ENCODE measurements at places on chromosomes 2 and 18.

DNA sequence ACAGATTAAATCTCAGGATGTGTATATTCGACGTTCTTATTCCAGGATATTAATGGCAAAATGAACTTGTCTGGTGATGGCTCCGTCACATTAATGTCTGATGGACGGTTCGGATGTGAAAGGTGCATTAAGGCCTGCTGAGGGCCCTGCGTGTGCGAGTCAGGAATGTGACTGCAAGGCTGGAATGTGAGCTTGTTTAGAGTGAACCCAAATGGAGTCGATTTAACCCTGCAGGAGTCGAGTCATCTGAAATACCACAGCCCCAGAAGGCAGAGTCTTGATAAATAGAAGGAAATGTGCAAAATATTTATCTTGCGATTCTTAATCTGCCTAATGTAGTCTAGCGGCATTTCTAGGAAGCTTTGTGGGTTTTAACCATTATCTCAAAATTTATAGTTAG is 44.3 kb downstream of the RDH14 start:
- DNase-seq = no peak
- no peaks in the 10 kb centered on the region for H3K27me3 ChIP-seq

DNA sequence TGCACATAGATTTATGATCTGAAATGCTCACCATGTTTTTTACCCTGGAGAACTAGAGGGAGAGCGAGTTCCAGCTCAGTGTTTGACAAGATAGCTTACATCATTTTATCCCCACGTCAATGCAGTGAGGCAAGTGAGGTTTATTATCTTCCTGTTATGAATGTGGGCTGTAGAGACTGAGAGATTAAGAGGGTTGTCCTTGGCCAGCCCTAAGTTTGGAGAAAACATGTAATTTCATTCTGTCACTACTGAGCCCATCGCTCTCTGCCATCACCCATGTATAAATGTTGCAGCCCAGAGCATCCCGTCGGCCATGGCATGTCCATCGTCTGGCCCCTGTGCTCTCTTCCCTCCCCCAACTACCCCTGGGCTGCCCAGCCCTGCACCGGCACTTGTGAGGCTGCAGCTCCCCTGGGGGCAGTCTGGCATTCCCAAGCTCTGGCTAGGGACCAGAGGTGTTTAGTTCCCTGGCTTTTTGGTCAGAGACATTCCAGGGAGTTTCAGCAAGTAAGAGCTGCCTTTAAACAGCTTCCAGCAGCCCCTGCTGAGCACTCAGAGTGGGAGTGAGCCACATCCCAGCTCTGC is 136.7 kb downstream of the ANTXR1 start:
- no peak overlapping the region for H3K4me3 ChIP-seq
- no peaks in the 10 kb centered on the region for H3K36me3 ChIP-seq
- peak overlapping the region; percentile 61 for H3K27ac ChIP-seq
- peaks cover 57% of the 10 kb centered on the region for H3K4me1 ChIP-seq

GRCh38 chr2:101983928-101984327 is 7.8 kb upstream of the IL1R2 start:
- H3K4me1 ChIP-seq = peaks cover 8% of the 10 kb centered on the region
- no peaks in the 10 kb centered on the region for H3K36me3 ChIP-seq
- peaks cover 18% of the 10 kb centered on the region for H3K27me3 ChIP-seq
- H3K4me3 ChIP-seq = no peak overlapping the region
- no peak overlapping the region for H3K27ac ChIP-seq

DNA sequence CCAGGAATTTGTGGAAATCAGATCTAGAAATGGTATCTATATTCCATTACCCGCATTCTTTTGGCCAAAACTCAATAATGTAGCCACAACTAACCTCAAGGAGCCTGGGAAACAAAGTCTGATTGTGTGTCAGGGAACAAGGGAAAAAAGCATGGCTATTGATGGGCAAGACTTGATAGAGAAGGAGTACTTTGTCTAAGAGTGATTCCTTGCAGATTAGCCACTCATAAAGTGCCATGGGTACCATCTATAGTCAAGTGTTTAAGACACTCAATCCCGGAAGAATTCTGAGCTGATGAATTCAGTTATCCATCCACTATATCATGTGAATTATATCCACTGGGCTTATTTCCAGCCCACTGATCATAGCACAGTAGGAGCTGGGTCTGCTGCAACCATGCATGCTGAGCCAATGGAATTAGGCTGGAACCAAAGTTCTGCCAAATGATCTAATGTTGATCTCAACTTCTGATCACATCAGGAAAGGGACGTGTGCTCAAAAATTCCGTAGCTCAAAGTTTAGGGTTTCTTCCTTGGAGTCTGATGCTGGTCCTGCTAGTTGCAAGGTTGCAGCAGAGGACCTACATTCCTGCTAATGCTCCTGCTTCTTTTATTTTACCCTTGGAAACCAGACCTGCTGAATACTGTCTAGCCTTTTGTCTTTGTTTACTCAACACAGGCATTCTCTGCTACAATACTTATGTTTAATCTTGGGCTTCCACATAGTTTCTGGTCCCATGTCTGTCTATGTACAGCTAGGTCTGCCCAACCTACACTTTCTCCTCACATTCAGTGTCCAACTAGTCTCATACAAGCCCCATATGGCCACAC is 629.7 kb downstream of the IRS1 start:
- DNase-seq = no peak
- H3K4me1 ChIP-seq = no peaks in the 10 kb centered on the region
- H3K36me3 ChIP-seq = no peaks in the 10 kb centered on the region
- H3K4me3 ChIP-seq = no peak overlapping the region
- no peaks in the 10 kb centered on the region for H3K27me3 ChIP-seq

- DNase-seq = no peak
- no peaks in the 10 kb centered on the region for H3K27me3 ChIP-seq
- H3K27ac ChIP-seq = no peak overlapping the region
- no peaks in the 10 kb centered on the region for H3K4me1 ChIP-seq
Observed at GRCh38 chr2:158412206-158412605, 44.3 kb downstream of the CCDC148 start.

GRCh38 chr2:101949304-101949703 is 42.5 kb upstream of the IL1R2 start:
- no peak overlapping the region for H3K27ac ChIP-seq
- no peaks in the 10 kb centered on the region for H3K36me3 ChIP-seq
- no peak overlapping the region for H3K4me3 ChIP-seq
- no peaks in the 10 kb centered on the region for H3K4me1 ChIP-seq
- peaks cover 8% of the 10 kb centered on the region for H3K27me3 ChIP-seq
- DNase-seq = no peak

DNA sequence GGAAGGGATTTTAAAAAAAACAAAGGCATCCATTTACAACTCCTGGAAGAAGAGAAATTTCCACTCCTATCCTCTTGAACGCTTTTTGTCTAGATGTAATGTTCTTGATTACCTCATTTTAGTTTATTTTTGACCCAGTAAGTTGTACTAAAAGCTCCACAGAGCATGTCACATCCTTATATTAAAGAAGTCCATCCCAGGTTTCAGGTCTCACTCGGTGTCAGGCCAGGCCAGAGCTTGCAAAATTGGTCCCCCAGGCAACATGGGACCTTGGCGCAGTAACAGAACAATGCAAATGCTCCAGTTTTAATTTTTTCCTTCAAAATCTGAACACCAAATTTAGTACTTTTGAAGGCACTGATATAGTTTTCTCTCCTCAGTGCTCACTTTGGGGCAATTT is 218.4 kb upstream of the REV1 start:
- DNase-seq = peak; percentile 47
- peaks cover 72% of the 10 kb centered on the region for H3K4me1 ChIP-seq
- H3K36me3 ChIP-seq = no peaks in the 10 kb centered on the region
- H3K4me3 ChIP-seq = no peak overlapping the region
- no peaks in the 10 kb centered on the region for H3K27me3 ChIP-seq
- peak overlapping the region; percentile 76 for H3K27ac ChIP-seq

Data from left ventricle myocardium inferior (tissue), 1 donor.